ENCODE measurements at places on chromosomes 11 and 22.
A peak's percentile ranks its signal among the peaks of the same experiment; 100 is the strongest.

DNA sequence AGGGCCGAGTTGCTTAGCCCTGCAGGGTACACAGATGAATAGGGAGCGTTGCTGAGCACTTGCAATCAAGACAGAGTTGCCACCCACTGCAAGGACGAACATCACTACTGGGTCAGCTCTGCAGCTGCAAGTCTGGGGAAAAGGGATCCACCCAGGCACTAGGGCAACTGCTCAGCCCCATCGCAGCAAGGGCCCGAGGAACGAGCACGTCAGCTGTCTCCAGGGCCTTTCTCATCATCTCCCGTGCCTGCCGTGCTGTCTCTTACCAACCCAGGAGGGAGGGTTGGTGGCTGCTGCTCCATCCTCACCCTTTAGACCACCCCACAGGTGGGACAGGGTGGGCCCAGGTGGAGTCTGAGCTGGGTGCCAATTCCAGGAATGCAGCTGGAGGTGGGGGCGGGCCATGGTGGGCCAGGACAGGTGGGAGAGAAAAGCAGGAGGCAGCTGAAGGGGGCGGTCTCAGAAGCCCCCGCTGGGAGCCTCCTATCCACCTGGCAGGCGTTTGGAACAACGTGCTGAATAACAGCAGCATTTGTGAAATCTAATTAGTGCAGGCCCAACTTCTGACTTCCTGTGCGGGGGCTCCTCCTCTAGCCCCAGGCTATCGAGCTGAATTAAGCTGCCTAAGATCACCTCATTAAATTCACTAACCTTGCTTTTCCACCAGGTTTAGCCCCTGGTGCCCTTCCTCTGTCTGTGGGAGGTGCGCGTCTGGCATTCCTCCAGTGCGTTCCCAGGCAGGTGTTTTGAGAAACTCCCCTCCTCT, 252.5 kb downstream of the ST3GAL4 start:
- DNase-seq = no peak

DNA sequence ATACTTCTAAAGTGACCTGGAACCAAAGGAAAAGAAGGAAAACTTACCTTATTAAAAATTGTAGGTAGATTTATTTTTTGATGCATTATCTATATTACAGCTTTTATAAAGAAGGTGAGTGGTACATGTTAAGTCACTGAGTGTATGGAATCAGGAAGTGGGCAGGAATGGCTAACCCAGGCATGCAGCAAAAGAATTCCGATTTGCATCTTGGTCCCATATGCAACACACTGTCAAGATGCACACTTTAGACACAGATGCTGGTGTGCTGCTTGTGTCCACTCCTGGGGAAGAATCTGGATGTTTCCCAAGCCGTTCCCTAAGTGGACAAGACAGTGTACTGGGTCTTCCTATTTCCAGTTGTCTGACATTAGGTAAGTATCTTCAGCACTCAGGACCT, 99.9 kb upstream of the SORL1-AS1 start:
- DNase-seq = no peak

GRCh38 chr11:3090096-3090901, 33.1 kb upstream of the CARS1 start:
- DNase-seq = no peak

- no peak for DNase-seq
Measured at GRCh38 chr11:72519220-72519881, 85.0 kb upstream of the CLPB start.

DNA sequence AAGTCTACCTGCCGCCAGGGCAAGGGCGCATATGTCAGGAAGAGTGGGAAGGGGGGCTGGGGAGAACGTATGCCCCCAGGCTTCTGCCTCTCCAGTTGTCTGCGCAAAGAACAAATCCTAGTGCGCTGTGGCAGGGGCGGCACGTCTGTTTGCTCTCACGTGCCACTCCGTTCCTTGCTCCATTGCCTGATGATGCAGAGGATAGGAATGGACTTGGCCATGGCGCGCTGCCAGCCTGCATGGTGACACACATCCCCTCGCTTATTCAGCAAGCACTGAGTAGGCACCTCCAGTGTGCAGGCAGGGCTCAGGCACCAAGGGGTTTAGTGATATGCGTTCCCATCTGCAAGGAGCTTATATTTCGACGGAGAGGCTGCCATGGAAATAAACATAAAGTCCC, 45.4 kb upstream of the SLC22A12 start:
- no peak for DNase-seq

- DNase-seq = no peak
Measured at GRCh38 chr11:98227278-98227677, 793.5 kb upstream of the CNTN5 start.

GRCh38 chr22:27952779-27953178, 33.7 kb upstream of the PITPNB start:
- no peak for DNase-seq

GRCh38 chr22:35174401-35175038, 82.8 kb upstream of the HMGXB4 start:
- no peak for DNase-seq

GRCh38 chr11:130866831-130867230, 49.4 kb downstream of the SNX19 start:
- no peak for DNase-seq

GRCh38 chr22:39174498-39175352, 22.2 kb upstream of the CBX7 start:
- DNase-seq = no peak

- DNase-seq = no peak
Measured at GRCh38 chr22:30601464-30601863, 5.5 kb upstream of the TCN2 start.

DNA sequence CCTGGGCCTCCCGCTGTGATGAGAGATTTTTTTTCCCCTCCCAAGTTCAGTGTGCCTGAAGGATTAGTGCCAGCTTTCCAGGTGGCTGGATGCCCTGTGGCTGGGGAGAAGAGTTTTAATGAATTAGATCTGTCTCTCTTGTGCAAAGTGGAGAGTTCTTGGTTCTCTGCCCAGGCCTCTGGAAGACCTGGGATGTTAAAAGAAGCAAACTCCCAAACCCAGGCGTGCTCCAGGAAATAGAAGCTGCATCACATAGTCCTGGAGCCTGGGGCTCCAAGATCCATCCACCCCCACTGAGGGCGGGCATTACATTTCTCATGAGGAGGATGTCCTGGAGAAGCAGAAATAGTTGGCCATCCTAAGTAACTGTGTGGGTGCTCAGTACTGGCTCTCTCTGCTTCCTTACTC, 30.6 kb downstream of the SDHAF2 start:
- DNase-seq = peak; percentile 31

DNA sequence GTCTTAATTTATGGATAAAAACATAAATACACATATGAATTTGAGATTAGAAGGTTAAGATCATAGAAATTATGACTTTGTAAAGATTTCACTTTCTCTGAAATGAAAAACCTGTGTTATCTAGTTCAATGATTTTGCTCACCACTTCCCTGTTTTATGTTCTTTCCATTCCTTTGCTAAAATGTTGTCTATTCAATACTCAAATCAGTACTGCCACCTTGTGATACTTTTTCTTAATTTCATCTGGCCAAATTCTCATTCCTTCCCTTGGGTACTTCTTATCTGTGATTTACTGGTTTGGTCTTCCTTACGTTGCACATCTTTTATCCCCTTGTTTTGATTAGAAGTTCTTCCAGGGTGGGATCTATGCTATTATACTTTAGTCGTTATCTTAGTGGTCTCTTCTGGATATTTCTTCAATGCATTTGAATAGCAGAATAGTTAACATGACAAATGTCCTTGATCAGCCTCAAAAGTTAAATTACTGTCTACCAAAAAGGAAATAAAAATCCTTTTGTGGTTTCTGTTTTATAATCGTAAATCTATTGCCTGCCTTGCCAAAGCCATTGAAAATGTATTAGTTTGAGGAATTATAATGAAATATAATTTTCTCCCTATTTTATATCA, 197.0 kb downstream of the PGR start:
- no peak for DNase-seq

All from NCI-H524 treated with DMSO at 0.1 percent for 48 hours (cell line).